OCI-LY7 (cell line): ENCODE measurements at places on chromosomes 16 and 17. TPM values are rescaled to one million over a fixed set of nuclear protein-coding genes. Genes with fewer than 3 reads are reported as not detected.

KREMEN2 gene
- 0.31 TPM in 1 of 2 replicates, not detected in the other for total RNA-seq

METTL16 gene
- 41.3 and 41.5 TPM in 2 replicates for total RNA-seq

OR3A3 gene
- total RNA-seq = not detected in 2 replicates

ICAM2 gene
- 79.1 and 88.7 TPM in 2 replicates for total RNA-seq

RAB11FIP4 gene
- 14.9 and 15.0 TPM in 2 replicates for total RNA-seq

ADAP2 gene
- 2.6 and 2.8 TPM in 2 replicates for total RNA-seq

TMEM238L gene
- total RNA-seq = not detected in 2 replicates

SPN gene
- 87.6 and 90.5 TPM in 2 replicates for total RNA-seq

CDH5 gene
- 0.09 TPM in 1 of 2 replicates, not detected in the other for total RNA-seq

TLCD3B gene
- total RNA-seq = 17.6 and 21.3 TPM in 2 replicates

CACNG3 gene
- total RNA-seq = not detected in 2 replicates

ARL2BP gene
- total RNA-seq = 31.2 and 35.7 TPM in 2 replicates

PRAC1 gene
- total RNA-seq = not detected in 2 replicates

HS3ST2 gene
- total RNA-seq = not detected in 2 replicates

NDUFAF8 gene
- total RNA-seq = 151 and 165 TPM in 2 replicates

ZNF205 gene
- 0.30 TPM in 1 of 2 replicates, not detected in the other for total RNA-seq

SLC38A10 gene
- 147 and 150 TPM in 2 replicates for total RNA-seq
